ENCODE measurements at places on chromosomes 3 and 15.
A peak's percentile ranks its signal among the peaks of the same experiment; 100 is the strongest.

DNA sequence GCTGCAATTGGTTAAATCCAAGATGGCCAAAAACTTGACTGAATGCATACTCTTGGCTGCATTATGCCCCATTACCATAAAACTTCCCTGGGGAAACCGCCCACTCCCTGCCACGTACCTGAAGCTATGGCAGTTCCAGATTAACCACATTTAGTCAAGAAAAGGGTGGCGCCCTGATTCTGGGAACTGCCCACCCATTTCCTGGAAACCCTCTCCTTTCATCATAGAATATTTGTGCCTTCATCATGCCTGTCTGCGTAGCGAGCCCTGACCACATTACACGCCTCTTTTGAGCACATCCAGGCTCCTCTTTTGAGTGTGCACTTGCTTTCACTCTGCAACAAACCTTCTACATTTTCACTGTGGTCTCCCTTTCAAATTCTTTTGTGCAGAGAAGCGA, 5.2 kb downstream of the LINS1 start:
- no peak for DNase-seq

GRCh38 chr15:42719043-42719442, 17.9 kb downstream of the CDAN1 start:
- DNase-seq = no peak

DNA sequence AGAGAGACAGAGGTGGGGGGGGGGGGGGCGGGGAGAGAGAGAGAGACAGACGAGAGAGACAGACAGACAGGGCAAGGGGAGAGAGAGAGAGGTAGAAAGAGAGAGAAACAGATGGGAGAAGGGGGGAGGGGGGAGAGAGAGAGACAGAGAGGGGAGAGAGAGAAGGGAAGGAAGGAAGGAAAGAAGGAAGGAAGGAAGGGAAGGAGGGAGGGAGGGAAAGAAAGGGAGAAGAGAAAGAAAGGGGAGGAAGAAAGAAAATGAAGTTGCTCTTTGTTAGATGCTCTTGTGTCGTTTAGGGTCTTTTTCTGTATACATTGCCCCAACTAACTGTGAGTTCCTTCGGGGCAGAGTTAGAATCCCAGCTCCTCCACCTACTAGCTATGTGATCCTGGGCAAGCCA, 19.0 kb upstream of the EPHB3 start:
- DNase-seq = no peak

GRCh38 chr3:103825586-103825985, 1390.8 kb downstream of the ZPLD1 start:
- no peak for DNase-seq

GRCh38 chr3:198046120-198046857, 86.3 kb downstream of the LMLN start:
- no peak for DNase-seq

- no peak for DNase-seq
Measured at GRCh38 chr3:45227071-45227820, 1.2 kb upstream of the TMEM158 start.

DNA sequence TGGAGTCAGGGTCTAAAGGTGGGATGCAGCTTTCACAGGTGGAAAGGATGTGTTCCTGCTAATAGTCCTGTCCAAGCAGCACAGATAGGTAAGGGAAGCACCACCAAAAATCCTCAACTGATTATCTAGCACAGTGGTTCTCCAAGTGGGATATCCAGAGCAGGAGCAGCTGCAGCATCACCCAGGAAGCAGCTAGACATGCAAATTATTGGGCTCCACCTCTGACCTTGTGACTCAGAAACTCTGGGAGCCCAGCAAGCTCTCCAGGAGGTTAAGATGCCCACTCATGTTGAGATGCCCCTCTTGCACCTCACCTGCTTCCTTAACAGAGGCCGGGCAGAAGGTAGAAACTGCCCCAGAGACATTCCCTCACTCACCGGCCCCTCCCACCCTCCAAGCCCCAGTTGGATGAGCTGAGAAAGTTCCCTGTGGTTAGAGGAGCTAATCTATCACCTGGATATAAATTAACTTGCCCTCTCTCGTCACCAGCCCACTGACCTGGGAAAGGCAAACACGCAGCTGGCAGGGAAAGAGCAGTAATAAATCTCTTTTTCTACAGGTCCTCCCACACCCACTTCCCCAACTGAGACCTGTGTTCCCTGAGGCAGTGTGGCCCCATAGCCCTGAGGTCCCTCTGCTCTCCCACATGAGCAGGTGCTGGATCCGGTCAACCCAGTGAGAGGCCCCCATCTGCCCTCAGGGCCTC, 39.3 kb downstream of the ADCY5 start:
- no peak for DNase-seq

DNA sequence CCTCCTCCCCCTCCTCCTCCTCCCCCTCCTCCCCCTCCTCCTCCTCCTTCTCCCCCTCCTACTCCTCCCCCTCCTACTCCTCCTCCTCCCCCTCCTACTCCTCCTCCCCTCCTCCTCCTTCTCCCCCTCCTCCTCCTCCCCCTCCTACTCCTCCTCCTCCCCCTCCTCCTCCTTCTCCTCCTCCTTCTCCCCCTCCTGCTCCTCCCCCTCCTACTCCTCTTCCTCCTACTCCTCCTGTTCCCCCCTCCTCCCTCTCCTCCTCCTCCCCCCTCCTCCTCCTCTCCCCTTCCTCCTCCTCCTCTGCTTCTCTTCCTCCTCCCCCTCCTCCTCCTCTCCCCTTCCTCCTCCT, 17.1 kb upstream of the EPHB3 start:
- no peak for DNase-seq

- no peak for DNase-seq
Measured at GRCh38 chr3:57864853-57865252, 108.7 kb downstream of the SLMAP start.

GRCh38 chr15:40844696-40845030, 815 bp downstream of the SPINT1 start:
- no peak for DNase-seq

- DNase-seq = no peak
Measured at GRCh38 chr3:183272791-183273190, 19.7 kb downstream of the B3GNT5 start.

GRCh38 chr15:88120026-88120425, 136.5 kb downstream of the NTRK3 start:
- no peak for DNase-seq

- no peak for DNase-seq
Measured at GRCh38 chr3:53215816-53216215, 40.0 kb downstream of the TKT start.

DNA sequence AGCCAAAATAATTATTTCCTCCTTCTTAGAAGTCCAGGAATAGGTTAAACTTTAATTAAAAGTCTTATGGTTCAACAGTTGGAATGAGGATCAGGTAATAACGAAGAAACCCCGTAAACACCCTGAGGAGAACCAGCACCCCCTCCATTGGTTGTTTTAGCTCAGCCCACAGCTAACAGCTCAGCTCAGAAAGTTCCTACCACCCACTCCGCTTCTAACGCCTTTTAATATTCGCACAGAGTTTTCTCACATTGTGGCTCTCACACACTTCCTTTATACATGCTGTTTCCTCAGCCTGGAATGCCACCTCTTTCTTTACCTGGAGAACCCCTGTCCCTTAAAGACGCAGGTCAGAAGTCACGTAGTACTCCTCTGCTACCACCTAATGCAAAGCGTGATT, 17.0 kb downstream of the CX3CR1 start:
- DNase-seq = no peak

DNA sequence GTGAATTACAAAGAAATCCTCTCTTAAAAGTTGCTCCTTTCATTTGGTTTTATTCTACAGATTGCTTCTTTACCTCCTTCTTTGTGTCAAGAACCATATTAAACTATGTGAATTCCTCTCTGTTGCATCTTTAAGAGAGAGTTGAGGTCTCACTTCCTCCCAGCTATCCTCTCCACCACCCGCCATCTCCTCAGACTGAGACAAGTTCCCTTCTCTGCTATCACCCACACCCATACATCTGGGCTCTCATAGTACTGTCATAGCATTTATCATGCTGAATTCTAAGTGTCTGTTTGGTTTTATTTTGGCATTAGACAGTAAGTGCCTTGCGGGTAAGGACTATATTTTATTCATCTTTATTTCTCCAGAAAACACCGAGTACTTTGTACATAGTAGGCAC, 54.2 kb downstream of the B3GALNT1 start:
- no peak for DNase-seq

GRCh38 chr3:138412821-138413551, 21.4 kb upstream of the ESYT3 start:
- no peak for DNase-seq

GRCh38 chr3:64687086-64687780, 567 bp downstream of the ADAMTS9 start:
- DNase-seq = no peak

DNA sequence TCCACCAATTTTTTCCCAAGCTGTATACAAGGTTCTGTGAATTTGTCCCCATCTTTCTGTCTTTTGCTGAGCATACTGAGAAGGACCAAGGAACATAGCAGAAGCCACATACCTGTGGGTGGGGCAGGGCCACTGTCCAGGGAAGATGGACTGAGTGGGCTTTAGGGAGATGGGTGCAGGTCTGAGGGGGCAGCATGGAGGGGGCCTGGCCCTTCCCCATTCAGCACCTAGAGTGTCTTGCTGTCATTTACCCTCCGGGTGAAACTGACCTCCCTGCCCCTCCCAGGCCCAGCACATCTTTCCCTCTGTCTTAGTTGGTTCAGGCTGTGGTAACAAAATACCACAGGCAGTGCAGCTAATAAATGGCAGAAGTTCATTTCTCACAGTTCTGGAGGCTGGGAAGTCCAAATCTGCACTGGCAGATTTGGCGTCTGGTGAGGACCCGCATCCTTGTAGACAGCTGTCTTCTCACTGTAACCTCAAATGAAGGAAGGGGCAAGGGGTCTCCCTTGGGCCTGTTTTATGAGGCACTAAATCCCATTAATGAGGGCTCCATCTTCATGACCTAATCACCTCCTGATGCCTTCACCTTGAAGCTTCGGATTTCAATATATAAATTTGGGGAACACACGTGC, 180.0 kb upstream of the SMAD3 start:
- DNase-seq = no peak

- DNase-seq = no peak
Measured at GRCh38 chr3:81823882-81824395, 62.5 kb upstream of the GBE1 start.

GRCh38 chr15:80776420-80777045, 2.6 kb upstream of the CEMIP start:
- peak; percentile 12 for DNase-seq

- DNase-seq = no peak
Measured at GRCh38 chr3:184748219-184749135, 36.6 kb upstream of the MAGEF1 start.

- no peak for DNase-seq
Measured at GRCh38 chr3:4824926-4825325, 154.3 kb upstream of the BHLHE40 start.

DNA sequence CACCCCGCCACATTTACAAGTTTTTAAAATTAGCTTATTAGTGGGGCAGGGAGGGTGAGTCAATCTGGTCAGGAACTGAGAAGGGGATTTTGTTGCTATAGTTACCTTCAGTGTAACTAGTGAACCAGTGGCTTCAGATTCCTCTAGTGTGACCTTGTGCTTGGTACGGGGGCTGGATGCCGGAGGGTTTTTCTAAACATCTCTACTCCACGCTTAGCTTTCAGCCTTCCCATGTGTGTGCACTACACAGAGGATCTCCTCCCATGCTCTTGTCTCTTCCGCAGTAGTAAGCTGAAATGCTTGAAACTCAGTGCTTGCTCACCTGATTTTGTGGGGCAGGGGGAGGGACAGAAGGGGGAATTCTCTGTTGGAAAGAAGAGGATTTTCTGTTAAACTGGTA, 67.9 kb upstream of the AKAP13 start:
- no peak for DNase-seq

GRCh38 chr3:101938262-101938847, 89.0 kb downstream of the NFKBIZ start:
- DNase-seq = no peak

DNA sequence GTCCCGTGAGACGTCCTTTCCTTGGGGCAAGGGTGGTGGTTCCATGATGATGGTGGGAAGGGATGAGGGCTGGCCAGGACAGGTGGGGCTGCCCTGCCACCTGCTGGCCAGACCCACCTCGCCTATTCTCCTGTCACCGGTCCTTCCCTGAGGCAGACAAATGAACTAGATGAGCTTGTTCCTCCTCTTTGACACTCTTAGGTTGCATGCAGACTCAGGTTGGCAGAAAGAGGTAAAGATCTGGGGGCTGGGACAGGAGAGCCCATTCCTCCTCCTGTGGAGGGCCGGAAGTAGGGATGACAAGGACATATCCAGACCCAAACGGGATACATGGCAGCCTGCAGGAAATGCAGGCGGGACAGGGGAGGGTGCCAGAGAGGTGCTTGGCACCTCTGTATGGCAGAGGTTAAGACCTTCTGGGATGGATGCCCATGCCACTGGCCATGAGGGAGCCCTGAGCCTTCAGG, 38.6 kb downstream of the ACSBG1 start:
- DNase-seq = no peak

DNA sequence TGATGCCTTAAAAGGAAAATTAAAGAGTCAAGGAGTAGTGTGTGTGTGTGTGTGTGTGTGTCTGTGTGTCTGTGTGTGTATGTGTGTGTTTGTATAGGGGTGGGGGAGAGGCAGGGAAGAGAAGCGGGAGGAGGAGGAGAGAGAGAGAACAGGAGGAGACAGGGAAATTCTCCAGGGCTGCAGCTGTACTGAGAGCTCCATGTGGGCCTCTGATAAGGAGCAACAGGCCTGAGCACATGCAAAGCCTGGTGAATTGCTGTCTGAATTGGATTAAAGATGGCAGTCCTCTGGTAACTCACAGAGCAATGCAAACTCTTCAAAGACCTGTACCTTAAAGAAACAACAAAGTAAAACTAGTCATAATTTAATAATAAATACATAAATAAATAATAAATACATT, 70.6 kb downstream of the SEMA6D start:
- DNase-seq = no peak
